ENCODE measurements at places on chromosomes 3 and 15. TPM values are rescaled to one million over a fixed set of nuclear protein-coding genes. Genes with fewer than 3 reads are reported as not detected.

GRCh38 chr3:174310475-174310983 is 548.6 kb upstream of the NAALADL2 start:
- DNase-seq, result no peak
- H3K27ac ChIP-seq, result no peak overlapping the region
- no peaks in the 10 kb centered on the region for H3K27me3 ChIP-seq
- no peaks in the 10 kb centered on the region for H3K4me1 ChIP-seq
- no peaks in the 10 kb centered on the region for H3K36me3 ChIP-seq
- H3K4me3 ChIP-seq, result no peak overlapping the region

GRCh38 chr15:52186651-52187486 is 4.3 kb downstream of the GNB5 start:
- no peaks in the 10 kb centered on the region for H3K27me3 ChIP-seq
- no peak overlapping the region for H3K27ac ChIP-seq
- H3K4me1 ChIP-seq, result peaks cover 12% of the 10 kb centered on the region
- H3K4me3 ChIP-seq, result no peak overlapping the region

DNA sequence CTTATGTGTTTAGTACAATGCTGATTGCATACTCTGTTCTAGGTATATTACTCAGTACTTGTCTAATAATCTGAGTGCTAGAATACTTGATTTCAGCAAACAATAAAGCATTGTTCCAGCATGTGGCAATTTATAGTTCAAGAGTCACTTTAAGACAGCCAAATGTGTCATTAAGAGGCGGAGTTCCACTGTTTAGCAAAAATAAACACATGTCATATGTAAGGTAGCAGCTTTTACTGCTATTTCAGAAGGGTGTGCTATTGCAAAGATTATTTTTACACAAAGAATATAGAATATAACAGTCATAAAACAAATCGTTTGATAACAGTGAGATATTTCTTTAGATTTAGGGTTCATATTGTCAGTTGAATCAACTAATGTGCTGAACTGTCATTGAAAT is 358.7 kb downstream of the TUSC7 start:
- no peaks in the 10 kb centered on the region for H3K4me1 ChIP-seq
- H3K36me3 ChIP-seq, result no peaks in the 10 kb centered on the region
- DNase-seq, result no peak
- H3K4me3 ChIP-seq, result no peak overlapping the region
- H3K27me3 ChIP-seq, result no peaks in the 10 kb centered on the region

DNA sequence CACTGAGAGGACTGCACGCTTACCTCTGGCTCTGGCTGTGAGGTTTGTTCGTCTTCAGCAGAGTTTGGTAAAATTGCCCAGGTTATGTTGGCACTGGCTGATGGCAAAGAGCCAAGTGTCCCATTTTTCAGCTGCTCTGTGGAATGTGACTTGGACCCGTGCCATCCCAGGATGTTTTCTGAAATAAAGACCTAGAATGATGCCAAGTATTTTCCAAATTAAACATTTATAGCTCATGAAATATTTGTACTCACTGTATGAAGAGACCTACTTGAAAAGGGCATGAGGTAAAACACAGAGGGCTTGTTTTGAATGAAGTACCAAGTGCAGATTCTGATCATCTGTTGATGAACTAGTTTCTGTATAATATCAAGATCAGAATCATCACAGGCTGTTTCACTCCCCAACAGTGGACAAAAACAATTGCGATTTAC is 200.5 kb downstream of the STT3B start:
- no peak overlapping the region for H3K27ac ChIP-seq
- DNase-seq, result peak; percentile 77
- H3K27me3 ChIP-seq, result no peaks in the 10 kb centered on the region
- no peaks in the 10 kb centered on the region for H3K36me3 ChIP-seq

DNA sequence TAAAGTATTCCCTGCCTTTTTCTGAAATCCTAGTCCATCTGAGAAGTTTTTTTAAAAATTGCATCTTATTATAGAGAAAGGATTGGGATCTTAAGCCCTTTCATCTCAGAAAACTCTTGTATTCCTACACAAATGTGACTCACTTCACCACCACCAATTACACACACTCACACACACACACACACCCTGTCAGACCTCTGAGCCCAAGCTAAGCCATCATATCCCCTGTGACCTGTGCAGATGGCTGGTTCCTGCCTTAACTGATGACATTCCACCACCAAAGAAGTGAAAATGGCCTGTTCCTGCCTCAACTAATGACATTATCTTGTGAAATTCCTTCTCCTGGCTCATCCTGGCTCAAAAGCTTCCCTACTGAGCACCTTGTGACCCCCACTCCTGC is 1181.9 kb downstream of the ROBO2 start:
- no peak for DNase-seq
- H3K27ac ChIP-seq, result no peak overlapping the region
- no peaks in the 10 kb centered on the region for H3K4me1 ChIP-seq
- no peak overlapping the region for H3K4me3 ChIP-seq

DNA sequence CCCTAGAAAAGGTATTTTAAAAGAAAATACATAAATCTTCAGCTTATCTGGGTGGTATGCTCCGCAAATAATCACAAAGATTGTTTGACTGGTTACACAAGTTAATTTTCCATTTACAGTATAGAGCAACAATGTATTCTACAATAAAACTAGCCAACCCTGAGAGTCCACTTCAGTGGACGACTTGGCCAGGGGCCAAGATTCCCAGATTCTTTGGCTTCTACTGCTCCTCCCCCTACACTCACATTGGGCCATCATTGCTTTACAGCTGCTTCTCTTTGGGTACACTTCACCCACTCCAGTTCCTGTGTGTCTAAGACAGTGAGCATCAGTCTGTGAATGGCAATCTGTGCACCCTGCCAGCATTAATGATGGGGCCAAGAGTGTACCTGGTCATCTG is 17.2 kb upstream of the PRICKLE2 start:
- no peaks in the 10 kb centered on the region for H3K27me3 ChIP-seq
- H3K4me3 ChIP-seq, result no peak overlapping the region
- no peak overlapping the region for H3K27ac ChIP-seq

- H3K36me3 ChIP-seq, result peaks cover 25% of the 10 kb centered on the region
- H3K4me1 ChIP-seq, result no peaks in the 10 kb centered on the region
- H3K4me3 ChIP-seq, result no peak overlapping the region
- H3K27ac ChIP-seq, result no peak overlapping the region
- DNase-seq, result no peak
Measured at GRCh38 chr15:79849789-79850188, 47.0 kb downstream of the MTHFS start.

GRCh38 chr15:80275961-80276360 is 23.9 kb upstream of the CTXND1 start:
- H3K27ac ChIP-seq, result no peak overlapping the region
- H3K4me3 ChIP-seq, result no peak overlapping the region
- no peaks in the 10 kb centered on the region for H3K27me3 ChIP-seq
- H3K36me3 ChIP-seq, result no peaks in the 10 kb centered on the region

- no peaks in the 10 kb centered on the region for H3K27me3 ChIP-seq
- no peaks in the 10 kb centered on the region for H3K36me3 ChIP-seq
- H3K27ac ChIP-seq, result peak overlapping the region; percentile 86
- H3K4me1 ChIP-seq, result no peaks in the 10 kb centered on the region
- peak overlapping the region; percentile 51 for H3K4me3 ChIP-seq
Measured at GRCh38 chr15:96327155-96327741, 3.3 kb upstream of the NR2F2 start.

GRCh38 chr3:42188376-42188775 is 77.6 kb downstream of the CCK start:
- no peak overlapping the region for H3K4me3 ChIP-seq
- no peak for DNase-seq
- no peaks in the 10 kb centered on the region for H3K36me3 ChIP-seq
- no peak overlapping the region for H3K27ac ChIP-seq
- H3K4me1 ChIP-seq, result no peaks in the 10 kb centered on the region

- H3K4me1 ChIP-seq, result no peaks in the 10 kb centered on the region
- H3K27me3 ChIP-seq, result no peaks in the 10 kb centered on the region
- H3K27ac ChIP-seq, result no peak overlapping the region
- H3K4me3 ChIP-seq, result no peak overlapping the region
- DNase-seq, result no peak
- H3K36me3 ChIP-seq, result no peaks in the 10 kb centered on the region
Measured at GRCh38 chr3:46361408-46362283, 7.7 kb downstream of the CCR2 start.

DNA sequence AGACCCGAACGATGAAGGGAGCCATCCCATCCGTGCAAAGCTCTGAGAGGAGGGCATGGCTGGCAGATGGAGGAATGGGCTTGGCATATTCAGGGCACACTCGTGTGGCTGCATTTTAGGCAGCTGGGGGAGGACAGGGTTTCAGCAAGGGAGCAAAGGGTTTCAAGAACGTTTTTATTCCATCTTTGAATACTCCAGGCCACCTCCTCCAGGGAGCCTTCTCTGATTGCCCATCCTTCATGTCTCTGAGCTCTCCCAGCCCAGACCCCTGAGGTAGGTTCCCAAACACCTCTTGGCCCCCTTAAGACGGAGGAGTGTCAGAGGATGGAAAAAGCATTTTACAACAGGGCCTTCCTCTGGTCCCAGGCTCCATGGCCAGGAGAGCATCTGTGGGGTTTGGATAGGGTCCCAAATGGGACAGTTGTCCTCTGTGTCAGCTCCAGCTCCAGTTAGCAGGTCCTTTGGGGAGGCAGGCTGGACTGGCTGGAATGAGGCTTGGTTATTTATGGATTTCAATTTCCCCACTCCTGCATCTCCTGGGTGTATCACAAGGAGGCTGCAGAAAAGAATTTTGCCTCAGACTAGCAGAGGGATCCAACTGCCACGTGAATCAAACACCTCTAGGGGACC is 17.7 kb upstream of the SLC6A1 start:
- DNase-seq, result no peak
- H3K4me1 ChIP-seq, result no peaks in the 10 kb centered on the region
- H3K27me3 ChIP-seq, result no peaks in the 10 kb centered on the region

DNA sequence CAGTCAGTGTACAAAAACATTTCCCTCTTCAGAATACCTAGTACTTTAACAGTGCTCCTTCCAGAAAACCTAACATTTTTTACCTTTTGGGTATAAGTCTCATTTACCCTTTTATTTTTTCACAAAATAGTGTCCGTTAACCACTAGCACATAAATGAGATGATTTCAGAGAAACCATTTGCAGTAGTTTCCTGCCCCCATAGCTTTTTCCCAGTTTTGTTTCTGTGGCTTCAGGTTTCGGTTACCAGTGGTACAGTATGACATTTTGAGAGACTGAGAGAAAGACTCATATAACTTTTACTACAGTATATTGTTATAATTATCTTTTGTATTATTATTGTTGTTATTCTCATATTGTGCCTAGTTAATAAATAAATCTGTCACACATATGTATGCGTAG is 6.2 kb upstream of the RBMS3 start:
- H3K4me1 ChIP-seq, result no peaks in the 10 kb centered on the region
- DNase-seq, result no peak
- H3K27me3 ChIP-seq, result no peaks in the 10 kb centered on the region

DNA sequence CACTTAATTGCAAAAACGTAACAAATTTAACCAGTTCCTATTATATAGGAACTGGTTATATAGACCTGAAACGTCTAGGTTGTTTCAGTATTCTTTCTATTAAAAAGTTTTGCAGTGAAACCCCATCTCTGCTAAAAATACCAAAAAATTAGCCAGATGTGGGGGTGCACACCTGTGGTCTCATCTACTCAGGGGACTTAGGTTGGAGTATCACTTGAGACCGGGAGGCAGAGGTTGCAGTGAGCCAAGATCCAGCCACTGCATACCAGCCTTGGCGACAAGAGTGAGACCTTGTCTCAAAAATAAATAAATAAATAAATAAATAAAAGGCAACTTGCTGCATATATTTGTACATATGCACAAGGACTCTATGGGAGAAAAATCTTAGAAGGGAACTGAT is 387.0 kb downstream of the TUSC7 start:
- H3K27me3 ChIP-seq, result no peaks in the 10 kb centered on the region
- H3K36me3 ChIP-seq, result no peaks in the 10 kb centered on the region
- no peak for DNase-seq
- H3K4me1 ChIP-seq, result no peaks in the 10 kb centered on the region
- H3K4me3 ChIP-seq, result no peak overlapping the region

DNA sequence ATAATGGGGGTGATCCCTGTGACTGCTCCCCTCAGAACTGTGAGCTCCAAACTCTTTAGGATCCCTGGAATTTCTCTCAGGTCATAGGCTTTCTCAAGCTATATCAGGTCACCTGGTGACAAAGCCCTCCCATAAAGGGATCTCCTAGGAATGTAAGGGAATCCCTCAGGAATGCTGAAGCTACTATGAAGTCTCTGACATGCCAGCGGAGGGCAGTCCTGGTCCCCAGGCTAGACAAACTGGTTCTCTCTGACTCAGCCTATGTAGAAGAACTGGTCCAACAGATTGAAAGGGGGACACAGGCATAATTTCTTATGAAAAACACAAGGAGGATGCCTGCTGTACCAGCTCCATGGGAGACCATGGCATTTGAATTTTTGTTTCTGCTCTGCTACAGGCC is 6.7 kb downstream of the LPCAT4 start:
- H3K27ac ChIP-seq, result no peak overlapping the region
- H3K4me3 ChIP-seq, result no peak overlapping the region
- no peaks in the 10 kb centered on the region for H3K36me3 ChIP-seq
- H3K4me1 ChIP-seq, result no peaks in the 10 kb centered on the region
- no peaks in the 10 kb centered on the region for H3K27me3 ChIP-seq
- no peak for DNase-seq

- peaks cover 3% of the 10 kb centered on the region for H3K4me1 ChIP-seq
- H3K27me3 ChIP-seq, result no peaks in the 10 kb centered on the region
- DNase-seq, result no peak
- peaks cover 26% of the 10 kb centered on the region for H3K36me3 ChIP-seq
- no peak overlapping the region for H3K4me3 ChIP-seq
Measured at GRCh38 chr3:45832699-45833098, 9.2 kb downstream of the LZTFL1 start.

DNA sequence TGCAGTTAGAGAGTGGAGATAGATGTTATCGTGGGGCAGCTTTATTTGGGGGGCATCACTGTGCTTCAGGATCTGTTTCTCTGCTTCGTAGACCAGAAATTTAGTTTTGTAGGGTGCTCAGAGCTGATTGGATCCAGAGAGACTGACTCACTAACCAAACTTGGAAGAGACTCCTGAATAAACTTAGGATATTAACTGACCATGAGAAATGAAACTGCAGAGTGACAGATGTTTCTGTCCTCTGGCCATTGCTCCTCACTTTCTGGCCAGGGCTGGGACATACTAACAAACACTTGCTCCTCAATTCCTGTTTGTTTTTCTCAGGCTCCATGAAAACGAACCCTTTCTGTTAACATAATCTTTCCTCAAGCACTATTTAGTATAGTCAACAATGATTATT is 4.3 kb downstream of the ZNF592 start:
- no peak for DNase-seq
- H3K27me3 ChIP-seq, result no peaks in the 10 kb centered on the region
- no peak overlapping the region for H3K4me3 ChIP-seq
- no peaks in the 10 kb centered on the region for H3K4me1 ChIP-seq

The PLA1A gene
- total RNA-seq, result 15.2 TPM

The EFCAB12 gene
- 2.1 TPM for total RNA-seq

The NR1D2 gene
- total RNA-seq, result 13.0 TPM

The RBP2 gene
- not detected for total RNA-seq

The TLR9 gene
- 0.25 TPM for total RNA-seq

The CATSPER2 gene
- total RNA-seq, result 0.81 TPM

The ZIC1 gene
- 6.0 TPM for total RNA-seq

The LPP gene
- total RNA-seq, result 41.5 TPM

The SERINC4 gene
- total RNA-seq, result not detected

The TMC3 gene
- total RNA-seq, result not detected

The GRIP2 gene
- total RNA-seq, result 0.44 TPM
